H9 (cell line): ENCODE measurements at places on chromosomes 7 and 10.

GRCh38 chr10:77592946-77593636, 44.5 kb downstream of the KCNMA1 start:
- no peak for DNase-seq

- no peak for DNase-seq
Measured at GRCh38 chr10:11191678-11192077, 174.0 kb downstream of the CELF2 start.

- DNase-seq: no peak
Measured at GRCh38 chr7:80014511-80014910, 120.1 kb upstream of the GNAI1 start.

- DNase-seq: no peak
Measured at GRCh38 chr7:17031906-17032551, 150.2 kb upstream of the AGR3 start.
